ENCODE measurements at places on chromosomes 2 and 18.

DNA sequence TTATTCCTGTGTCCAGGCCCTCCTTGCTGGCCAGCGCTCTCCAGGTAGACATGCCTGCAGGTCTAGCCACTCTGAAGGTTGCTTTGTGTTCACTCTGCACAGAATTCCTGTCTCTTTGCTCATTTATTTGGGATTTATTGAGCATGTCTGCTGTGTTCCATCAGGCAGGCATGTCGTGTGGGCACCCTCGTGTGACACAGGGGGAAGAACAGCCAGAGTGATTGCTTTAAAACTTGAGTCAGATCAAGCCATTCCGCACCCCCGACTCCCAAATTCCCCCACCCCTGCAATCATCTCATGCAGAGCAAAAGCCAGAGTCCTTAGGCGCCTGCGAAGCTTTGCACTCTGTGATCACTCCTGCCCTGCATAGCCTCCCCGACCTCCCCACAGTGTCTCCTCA is 44.7 kb upstream of the SIX2 start:
- no peak for DNase-seq

DNA sequence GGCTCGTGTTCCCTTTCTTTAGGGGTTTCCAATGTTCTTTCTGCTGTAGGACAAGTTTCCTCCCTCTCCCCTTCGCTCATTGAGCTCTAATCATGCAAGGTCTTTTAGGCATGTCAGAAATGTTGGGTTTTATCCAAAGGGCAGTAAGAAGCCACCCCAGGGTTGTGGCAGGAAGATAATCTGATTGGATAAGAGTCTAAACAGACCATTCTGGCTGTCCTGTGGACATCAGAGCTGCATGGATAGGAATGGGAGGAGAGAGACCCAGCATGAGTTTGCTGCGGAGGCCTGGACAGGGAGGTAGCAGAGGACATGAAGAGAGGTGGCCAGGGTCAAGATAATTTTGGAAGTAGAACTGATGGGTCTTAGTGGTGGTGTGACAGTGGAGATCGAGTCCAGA is 88.2 kb downstream of the ACKR3 start:
- no peak for DNase-seq

DNA sequence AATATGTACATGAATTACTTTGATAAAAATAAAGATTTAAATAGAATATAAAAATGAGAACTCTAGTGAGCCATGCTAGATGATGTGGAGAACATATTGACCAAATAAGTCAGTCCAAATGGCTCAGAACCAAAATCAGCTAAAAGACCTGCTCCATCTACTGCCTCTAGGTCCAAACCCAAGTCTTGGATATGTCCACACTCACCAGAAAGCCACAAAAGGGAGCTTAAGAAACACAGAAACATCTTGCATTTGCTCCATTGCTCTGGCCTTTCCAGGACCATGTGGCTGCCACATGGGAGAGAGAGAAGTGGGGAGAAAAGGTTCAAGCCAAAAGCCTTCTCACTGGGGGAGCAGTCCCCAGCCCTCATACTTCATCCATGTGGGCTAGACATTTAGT is 272.5 kb downstream of the DYSF start:
- no peak for DNase-seq

DNA sequence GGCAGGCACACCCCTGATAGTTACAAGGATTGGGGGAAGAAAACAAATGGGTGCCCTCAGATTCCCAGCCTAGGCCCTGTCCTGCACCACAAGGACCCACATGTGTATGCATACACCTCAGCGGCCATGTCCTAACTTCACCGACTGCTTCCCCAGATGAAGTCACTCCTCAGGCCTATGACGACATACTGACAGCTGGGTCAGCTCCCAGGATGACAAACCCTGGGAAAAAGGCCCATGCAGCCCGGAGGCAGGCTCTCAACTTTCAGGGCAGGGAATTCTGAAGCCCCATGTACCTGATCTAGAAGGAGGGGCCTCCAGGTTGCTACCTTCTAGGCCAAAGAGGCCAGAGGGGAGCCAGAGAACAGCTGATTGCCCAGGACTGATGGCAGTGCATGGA is 11.0 kb upstream of the PLEKHM3 start:
- no peak for DNase-seq

GRCh38 chr2:127633556-127634065 is 12.3 kb upstream of the GPR17 start:
- no peak for DNase-seq
